ENCODE measurements at places on chromosomes 7 and 10. TPM values are rescaled to one million over a fixed set of nuclear protein-coding genes. Genes with fewer than 3 reads are reported as not detected.

Gene OR6V1
- not detected for polyA plus RNA-seq

GRCh38 chr7:143492043-143492471 lies 14.4 kb downstream of the TAS2R41 start:
- no peak for DNase-seq

GRCh38 chr10:103545771-103546281 lies 52.3 kb downstream of the NEURL1 start:
- DNase-seq: no peak

Gene CADPS2
- polyA plus RNA-seq: 0.37 TPM

DNA sequence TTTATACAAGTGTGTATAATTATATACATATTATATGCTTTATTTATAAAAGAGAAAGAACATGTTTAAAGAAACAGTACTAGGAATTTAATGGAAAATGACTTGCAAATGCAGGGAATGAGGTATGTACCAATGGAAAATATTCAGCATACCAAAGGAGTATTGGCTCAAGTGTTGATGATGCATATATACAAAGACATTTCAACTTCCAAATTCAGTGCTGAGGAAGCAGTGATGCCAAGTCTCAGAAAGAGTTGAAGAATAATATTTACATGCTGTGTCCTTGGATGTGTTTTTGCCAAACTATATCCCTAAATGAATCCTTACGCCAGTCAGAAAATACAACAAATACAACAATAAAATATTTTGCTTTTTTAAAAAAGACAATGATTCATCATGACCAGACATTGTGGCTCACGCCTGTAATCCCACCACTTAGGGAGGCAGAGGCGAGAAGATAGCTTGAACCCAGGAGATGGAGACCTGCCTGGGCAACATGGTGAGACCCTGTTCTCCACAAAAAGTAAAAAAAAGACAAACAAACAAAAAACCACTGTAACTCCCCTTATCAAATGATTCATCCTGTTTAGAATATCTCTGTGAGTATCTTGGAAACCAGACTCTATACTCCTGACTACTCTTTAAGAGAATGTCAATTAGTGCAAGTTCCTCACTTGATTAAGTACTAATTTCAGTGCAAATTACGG lies 157.2 kb downstream of the CHRM2 start:
- no peak for DNase-seq

GRCh38 chr7:55132890-55133551 lies 114.2 kb downstream of the EGFR start:
- peak; percentile 93 for DNase-seq

DNA sequence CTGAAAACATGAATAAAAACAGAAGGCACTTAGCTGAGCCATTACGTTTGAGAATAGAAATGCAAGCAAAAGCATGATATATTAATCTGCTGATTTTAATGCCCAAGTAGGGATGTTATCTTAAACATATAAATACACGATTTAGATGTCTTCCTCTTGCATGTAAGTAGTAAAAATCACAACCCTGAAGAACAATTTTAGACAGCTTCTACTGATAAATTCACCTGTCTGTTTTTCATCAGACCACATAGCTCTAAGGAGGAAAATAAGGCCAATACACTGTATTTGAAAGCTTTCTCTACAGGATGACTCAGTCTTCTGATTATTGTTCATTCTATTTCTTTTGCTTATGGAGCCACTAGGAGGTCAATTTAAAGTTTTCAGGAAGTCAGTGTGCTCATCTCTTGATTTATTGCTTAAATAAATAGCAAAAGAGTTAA lies 210.9 kb upstream of the CHRM2 start:
- no peak for DNase-seq

GRCh38 chr7:42461537-42461936 lies 224.5 kb upstream of the GLI3 start:
- DNase-seq: no peak

Gene SP8
- polyA plus RNA-seq: 0.17 TPM

Gene SPDYE2B
- polyA plus RNA-seq: not detected
